Karpas-422 (cell line): ENCODE measurements at places on chromosomes 7 and 10.
A peak's percentile ranks its signal among the peaks of the same experiment; 100 is the strongest.

DNA sequence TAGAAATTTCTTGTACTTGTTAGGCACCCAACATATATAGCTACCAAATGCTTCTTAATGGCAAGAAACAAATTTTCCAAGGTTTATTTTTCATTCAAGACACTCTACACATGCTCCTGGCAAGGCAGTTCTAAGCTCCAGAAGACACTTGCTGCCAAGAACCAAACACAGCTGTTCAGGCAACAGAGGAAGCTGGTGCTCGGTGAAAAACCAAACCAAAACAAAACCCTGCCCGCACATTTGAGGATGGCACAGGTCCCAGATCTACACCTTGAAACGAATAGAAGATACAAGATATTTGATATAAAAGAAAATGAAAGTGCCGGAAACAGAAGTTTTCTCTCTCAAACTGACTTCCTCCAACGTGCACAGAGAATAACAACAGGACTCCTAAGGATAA, 4.9 kb upstream of the DNTT start:
- DNase-seq = no peak

DNA sequence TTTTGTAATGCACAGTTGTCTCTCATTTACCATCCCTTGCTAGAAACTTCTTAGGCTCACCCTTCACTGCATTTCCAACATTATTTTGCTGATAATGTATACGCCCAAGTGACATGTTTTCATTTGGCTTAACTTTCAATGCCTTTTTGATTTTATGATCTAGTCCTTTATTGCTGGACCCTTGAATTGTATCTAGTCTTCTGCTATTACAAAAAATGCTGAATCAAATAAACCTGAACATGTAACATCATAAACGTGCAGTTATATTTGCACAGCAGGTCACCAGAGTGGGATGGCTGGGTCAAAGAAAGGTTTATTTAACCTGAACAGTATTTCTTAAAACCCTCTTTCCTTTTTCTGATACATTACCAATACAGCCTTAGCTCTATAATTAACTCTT, 63.0 kb downstream of the MINDY3 start:
- DNase-seq = no peak

GRCh38 chr10:95273393-95274312, 17.1 kb downstream of the PDLIM1 start:
- no peak for DNase-seq

DNA sequence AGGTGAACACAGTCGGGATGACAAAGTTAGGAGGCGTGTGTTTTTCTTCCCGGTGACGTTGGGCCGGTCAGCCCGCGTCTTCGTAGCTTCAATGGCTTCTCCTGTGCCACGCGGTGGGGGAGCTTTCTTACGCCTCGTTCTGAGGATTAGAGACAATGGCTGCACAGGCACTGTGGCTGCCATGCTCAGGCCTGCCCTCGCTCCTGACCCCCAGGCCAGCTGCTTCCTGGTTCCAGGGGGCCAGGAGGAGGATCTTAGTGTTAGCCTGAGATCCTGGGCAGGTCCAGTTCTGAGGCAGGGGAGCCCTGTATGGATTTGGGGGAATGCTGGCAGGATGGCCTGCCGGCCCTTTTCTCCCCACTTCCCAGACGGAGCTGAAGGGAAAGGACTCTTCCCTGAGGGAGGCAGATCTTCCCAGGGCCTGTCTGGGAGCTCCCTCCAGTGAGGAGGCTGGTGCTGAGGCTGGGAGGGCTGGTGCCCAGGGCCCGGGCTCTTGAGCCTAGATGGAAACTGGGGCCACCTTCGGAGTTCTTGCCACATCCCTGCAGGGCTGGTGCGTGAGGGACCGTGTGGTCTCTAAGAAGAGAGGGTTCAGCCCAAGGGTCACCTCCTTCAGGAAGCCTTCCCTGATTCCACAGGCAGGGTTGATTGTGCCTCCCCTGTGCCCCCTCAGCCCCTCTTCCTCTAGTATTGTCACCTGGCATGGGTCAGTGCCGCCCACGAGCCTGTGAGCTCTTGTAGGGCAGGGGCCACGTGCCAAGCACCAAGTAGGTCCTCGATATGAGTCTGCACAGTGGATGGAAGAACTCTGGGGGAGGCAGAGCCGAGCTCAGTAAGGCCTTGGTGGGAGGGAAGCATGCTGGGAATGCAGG, 101.4 kb downstream of the GRK5 start:
- no peak for DNase-seq

DNA sequence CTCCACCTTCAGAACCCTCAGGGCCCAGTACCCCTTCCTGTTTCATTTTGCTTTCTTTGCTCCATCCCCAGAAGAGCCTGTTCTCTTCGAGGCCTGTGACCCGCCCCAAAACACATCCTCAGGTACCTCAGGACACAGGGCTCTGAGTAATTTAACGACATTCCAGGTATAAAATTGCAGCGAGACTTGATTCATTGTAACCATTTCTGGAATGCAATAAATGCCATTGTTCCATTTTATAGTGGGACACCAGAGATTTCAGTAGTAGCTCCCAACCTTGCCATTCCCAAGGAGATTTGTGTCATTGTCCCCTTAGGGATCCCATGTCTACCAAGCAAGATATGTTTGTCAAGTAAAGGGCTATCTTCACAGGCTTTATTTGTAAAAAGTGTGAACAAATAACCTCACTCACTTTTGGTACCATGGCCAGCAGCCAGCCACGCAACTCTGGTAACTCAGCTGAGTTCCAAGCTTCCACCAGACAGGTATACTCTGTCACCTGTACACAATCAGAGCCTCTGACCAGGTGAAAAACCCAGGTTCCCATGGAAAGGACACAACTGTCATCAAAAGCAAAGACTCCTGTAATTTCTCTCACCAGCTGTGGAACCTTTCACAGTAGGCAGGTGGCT, 441.3 kb downstream of the PLXNA4 start:
- DNase-seq = peak; percentile 62
